Calu3 (cell line): ENCODE measurements at places on chromosomes 16 and 17. TPM values are rescaled to one million over a fixed set of nuclear protein-coding genes. Genes with fewer than 3 reads are reported as not detected.
A peak's percentile ranks its signal among the peaks of the same experiment; 100 is the strongest.

PRAC2 gene
- total RNA-seq: not detected in 2 replicates

MYH2 gene
- not detected in 2 replicates for total RNA-seq

HS3ST3A1 gene
- total RNA-seq: 0.61 TPM in 1 of 2 replicates, not detected in the other

MPV17L gene
- 10.0 and 11.5 TPM in 2 replicates for total RNA-seq

DNA sequence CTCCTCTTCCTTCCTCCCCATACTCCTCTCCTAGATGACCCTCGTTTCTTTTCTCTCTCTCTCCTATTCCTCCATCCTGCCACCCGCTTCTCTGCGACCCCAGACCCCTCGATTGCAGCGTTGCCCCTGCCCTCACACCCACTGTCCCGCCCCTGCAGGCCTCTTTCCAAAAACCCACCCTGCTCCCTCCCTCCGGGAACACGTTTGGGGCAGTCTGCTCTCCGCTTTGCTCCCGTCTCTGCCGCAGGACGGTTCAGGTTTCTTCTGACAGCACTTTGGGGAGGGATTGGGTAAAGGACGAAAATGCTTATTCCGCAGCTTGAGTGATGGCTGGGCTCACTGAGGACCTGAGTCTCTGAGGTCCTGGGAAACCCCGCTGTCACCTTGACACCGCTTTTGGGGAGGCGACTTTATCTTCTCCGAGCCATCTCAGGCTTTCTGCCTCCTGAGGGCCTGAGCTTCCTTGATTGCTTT is 690 bp downstream of the NDE1 start:
- peak; percentile 9 for DNase-seq
- peak overlapping the region; percentile 88 for H3K4me3 ChIP-seq
- H3K27me3 ChIP-seq: no peaks in the 10 kb centered on the region
- H3K27ac ChIP-seq: peak overlapping the region; percentile 93

DNA sequence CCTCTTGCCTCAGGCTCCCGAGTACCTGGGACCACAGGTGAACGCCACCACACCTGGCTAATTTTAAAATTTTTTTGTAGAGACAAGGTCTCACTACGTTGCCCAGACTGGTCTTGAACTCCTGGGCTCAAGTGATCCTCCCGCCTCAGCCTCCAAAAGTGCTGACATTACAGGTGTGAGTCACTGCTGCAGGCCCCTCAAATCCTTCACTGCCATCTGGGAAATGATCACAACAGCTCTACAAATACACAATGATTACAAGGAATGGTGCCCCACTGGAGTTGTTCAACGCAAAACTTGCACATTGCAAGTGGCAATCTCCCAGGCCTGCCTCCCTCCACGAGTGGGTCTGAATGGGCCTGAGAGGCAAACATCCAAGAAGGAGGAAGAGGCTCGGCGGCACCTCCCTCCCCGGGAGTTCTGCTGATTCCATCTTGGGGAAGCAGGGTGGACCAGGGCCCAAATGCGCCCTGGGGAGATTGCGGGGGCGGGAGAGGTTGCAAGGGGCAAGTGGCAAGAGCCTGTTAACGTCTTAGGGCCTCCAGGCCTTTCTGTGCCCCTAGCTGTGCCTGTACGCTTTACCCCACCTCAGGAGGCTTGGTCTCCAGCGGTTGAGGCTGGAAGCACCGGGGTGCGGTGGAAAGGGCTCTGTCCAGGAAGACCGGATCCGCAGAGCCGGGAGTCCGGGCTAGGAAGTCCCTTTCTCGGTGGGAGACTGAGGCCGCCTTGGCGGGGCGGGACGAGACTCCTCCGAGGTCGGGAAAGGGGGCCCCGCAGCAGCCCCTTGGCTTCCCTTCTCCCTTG is 656 bp upstream of the IGFBP4 start:
- H3K4me1 ChIP-seq: peaks cover 24% of the 10 kb centered on the region
- H3K27ac ChIP-seq: no peak overlapping the region
- H3K27me3 ChIP-seq: peaks cover 37% of the 10 kb centered on the region
- H3K36me3 ChIP-seq: peaks cover 10% of the 10 kb centered on the region
- peak overlapping the region; percentile 1 for H3K4me3 ChIP-seq

- H3K27ac ChIP-seq: no peak overlapping the region
- no peak overlapping the region for H3K4me3 ChIP-seq
- peaks cover 72% of the 10 kb centered on the region for H3K27me3 ChIP-seq
- no peaks in the 10 kb centered on the region for H3K36me3 ChIP-seq
- DNase-seq: no peak
- no peaks in the 10 kb centered on the region for H3K4me1 ChIP-seq
These were observed 20.5 kb upstream of the GPR139 start for GRCh38 chr16:20094157-20094556.

DNA sequence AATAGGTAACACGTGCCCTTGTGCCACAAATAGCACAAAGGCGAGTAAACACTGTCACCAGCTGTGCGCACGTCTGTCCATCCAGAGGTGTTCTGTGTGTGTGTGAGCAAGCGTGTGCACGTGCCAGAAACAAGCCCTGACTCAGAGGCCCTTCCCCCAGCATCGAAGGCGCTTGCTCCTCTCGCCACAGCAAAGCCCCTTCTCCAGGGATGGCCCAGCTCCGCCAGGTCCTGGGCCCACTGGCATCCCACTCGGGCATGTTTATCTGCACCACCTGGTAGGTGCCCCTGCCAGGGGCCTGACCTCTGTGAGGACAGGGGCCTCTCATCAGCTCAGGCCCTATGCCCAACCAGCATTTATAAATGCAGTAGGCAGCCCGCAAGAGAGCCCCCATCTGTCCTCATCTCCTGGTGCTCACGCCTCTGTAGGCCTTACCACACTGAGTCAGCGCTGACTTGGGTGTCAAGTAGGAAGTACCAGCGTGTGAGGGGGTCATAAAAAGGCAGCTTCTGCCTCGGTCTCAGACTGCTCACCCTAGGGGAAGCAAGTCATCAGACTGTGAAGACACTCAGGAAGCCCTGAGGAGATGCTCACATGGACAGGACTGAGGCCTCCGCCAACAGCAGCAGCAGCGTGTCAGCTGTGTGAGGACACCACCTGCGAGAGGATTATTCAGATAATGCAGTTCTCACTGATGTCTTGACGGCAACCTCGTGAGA is 10.8 kb downstream of the TMEM235 start:
- peaks cover 15% of the 10 kb centered on the region for H3K27me3 ChIP-seq
- H3K4me1 ChIP-seq: no peaks in the 10 kb centered on the region
- H3K27ac ChIP-seq: no peak overlapping the region
- H3K4me3 ChIP-seq: no peak overlapping the region
- no peak for DNase-seq
